Inflammatory macrophage (primary cell): ENCODE measurements at places on chromosomes 16 and 17.

- no peak for DNase-seq
These were observed 21.6 kb upstream of the ADCY7 start for GRCh38 chr16:50244504-50245416.

- peak; percentile 70 for DNase-seq
These were observed 12.9 kb downstream of the KRT39 start for GRCh38 chr17:40953881-40954280.

DNA sequence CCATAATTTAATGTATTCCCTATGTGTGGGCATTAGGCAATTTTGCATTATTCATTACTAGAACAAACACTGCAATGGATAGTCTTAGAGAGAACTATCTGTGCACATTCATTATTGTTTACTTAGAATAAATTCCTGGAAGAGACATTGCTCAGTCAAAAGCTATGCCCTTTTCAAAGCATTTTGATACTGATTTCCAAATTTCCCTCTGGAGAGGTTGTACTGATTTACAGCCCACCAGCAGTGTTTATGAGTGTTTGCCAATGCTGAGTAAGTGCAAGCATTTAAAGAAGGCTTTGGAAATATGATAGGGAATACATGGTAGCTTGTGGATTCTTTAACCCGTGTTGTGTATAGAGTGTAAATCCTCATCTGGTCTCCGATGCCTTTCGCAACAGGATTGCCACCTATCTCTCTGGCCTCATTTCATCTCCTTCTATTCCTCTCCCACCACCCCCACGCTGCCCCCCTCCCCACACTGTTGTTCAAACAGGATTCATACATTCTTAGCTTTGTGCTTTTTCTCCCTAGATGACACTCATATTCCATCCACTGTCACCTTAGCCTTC is 33.4 kb upstream of the MMD start:
- DNase-seq, result no peak

DNA sequence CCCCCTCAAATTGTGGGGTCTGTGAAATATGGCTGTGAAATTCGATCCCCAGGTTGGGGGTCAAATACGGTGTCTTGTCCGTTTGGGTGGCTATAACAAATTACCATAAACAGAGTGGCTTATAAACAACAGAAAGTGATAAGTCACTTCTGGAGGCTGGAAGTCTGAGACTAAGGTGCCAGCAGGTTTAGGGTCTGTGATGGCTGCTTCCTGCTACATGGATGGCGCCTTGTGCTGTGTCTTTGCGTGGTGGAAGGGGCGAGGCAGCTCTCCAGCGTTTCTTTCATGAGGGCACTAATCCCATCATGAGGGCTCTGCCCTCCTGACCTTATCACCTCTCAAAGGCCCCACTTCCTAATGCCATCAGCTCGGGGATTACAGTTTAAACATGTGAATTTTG is 120.0 kb downstream of the IRF8 start:
- DNase-seq, result no peak

GRCh38 chr17:81394377-81394920 is 808 bp upstream of the BAHCC1 start:
- no peak for DNase-seq

DNA sequence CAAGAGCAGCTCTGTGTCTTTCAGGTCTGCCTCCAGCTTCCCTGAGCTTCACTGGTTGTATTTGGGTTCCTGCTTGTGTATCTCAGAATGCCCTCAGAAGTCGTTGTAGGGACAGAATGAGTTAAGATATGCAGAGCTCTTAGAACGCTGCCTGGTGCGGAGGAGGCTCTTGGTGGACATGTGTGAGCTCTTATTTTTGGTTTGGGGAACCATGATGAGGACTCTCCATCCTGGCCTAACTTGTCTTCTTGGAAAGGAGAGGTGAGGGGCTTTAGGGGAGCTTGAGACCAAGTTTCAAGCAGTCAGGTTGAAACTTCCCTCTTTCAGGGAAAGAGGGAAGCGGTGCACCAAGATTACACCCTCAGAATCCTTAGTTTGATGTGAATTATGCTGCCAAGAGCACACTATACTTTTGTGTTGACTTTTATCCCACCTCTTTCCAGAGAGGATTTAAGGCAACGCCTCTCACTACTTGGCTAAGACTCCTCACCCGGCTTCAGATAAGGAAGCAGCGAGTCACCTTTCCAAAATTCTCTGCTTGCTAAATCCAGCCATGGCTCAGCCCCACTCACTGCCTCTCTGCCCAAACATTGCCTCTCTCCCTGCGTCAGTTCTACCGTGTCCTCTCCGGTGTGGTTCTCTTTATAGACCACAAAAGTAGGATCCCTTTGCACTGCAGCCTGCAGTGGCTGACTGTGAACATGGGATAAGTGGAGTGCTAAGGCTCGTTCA is 12.7 kb downstream of the CDK5RAP3 start:
- DNase-seq, result peak; percentile 44

GRCh38 chr17:66272811-66273585 is 29.4 kb upstream of the PRKCA start:
- DNase-seq, result no peak

GRCh38 chr16:72854267-72854959 is 193.5 kb downstream of the ZFHX3 start:
- DNase-seq, result peak; percentile 40

- no peak for DNase-seq
These were observed 16.0 kb upstream of the SOX9 start for GRCh38 chr17:72104863-72105234.

GRCh38 chr16:50235581-50235980 is 30.8 kb upstream of the ADCY7 start:
- no peak for DNase-seq

DNA sequence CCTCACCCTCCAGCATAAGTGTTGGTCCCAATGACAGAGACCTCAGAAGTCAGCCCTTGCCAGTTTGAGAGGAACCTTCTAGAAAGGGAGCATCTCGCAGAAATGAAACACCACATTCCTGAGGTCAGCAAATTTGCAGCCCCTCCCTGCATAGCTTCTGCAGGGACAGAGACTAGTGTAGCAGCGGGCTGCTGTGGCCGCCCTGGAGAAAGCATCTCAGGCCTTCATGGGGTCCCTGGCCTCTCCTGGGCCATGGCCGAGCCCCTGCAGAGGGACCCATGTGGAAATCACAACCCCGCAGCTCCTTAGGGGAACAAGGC is 11.4 kb downstream of the HS3ST6 start:
- DNase-seq, result no peak

DNA sequence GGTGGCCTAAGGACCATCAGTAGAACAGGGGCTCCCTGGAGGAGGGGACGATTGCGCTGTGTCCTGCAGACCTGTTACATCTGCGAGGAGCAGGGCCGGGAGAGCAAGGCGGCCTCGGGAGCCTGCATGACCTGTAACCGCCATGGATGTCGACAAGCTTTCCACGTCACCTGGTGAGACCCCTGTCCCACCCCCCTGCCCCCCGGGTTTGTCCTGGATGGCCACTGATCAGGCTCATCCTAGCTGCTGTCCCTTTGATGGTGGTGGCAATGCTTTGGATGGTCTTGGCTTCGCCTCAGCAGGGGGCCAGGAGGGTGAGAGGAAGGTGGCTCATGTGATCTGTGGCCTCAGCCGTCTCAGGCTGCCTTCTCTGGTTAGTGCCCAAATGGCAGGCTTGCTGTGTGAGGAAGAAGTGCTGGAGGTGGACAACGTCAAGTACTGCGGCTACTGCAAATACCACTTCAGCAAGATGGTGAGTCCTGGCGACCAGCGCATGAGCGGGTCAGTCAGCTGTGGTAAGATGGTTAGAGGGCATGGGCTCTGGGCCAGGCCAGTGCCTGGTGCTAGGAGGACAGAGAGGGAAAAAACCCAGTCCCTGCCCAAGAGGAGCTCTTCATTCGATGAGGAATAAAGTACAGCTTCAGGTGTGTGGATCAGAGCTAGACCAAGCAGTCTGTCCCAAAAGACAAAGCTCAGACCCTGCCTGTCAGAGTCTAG is 4.2 kb downstream of the MLLT6 start:
- no peak for DNase-seq

DNA sequence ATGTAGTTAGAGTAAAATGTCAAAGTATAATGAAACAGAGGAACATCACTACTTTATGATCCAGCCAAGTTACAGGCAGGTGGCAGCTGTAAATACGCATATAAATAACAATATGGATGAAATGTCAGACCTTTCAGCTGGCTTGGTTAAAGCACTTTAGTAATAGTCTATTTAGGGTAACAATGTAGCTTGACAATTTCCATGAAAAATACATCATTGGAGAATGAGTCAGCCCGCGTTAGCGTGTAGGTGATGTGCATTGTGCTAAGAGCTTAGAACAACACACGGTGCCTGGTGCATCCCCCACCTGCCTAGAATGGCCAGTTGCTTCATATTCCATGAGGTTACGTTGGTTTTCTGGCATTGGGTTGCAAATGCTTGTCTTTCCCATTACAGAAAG is 119.4 kb downstream of the RBFOX1 start:
- DNase-seq, result no peak

DNA sequence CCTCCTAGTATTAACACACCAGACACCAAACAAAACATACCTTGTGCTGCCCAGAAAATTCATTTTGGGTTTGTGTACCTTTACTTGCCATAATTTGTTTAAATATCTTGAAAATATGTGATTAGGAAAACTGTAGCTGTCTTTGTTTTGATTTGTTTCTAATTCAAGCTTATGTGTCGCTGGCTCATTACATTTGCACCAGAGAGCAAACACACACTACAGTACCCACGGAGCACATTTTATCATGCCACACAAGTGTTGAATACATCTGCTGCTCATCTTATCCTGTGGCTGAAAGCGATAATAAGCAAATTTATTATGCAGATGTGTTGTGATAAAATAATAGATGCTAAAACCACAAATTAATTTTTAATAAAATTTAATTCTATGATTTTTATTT is 63.1 kb downstream of the SPAG9 start:
- DNase-seq, result no peak

DNA sequence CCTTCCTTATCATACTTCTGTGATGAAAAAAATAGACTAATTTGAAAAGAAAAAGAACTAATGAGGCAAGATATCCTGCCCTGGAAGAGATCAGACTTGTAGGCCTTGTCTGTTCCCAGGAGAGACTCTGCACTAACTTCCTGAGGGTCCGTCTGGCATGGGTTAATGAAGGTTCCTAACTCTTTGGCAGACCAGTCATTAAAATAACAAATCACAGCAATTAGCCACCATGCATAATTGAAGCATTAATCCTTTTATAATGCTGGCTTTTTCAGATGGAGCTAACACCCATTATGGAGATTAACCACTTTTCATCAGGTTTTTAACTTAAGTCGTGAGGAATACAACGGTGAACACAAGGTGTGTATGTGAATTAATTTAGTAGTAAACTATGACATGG is 10.4 kb upstream of the KRT10 start:
- DNase-seq, result no peak
